ENCODE measurements at places on chromosomes 3 and 15.
A peak's percentile ranks its signal among the peaks of the same experiment; 100 is the strongest.

GRCh38 chr3:68953816-68954444 is 21.6 kb upstream of the TAFA4 start:
- DNase-seq = no peak

DNA sequence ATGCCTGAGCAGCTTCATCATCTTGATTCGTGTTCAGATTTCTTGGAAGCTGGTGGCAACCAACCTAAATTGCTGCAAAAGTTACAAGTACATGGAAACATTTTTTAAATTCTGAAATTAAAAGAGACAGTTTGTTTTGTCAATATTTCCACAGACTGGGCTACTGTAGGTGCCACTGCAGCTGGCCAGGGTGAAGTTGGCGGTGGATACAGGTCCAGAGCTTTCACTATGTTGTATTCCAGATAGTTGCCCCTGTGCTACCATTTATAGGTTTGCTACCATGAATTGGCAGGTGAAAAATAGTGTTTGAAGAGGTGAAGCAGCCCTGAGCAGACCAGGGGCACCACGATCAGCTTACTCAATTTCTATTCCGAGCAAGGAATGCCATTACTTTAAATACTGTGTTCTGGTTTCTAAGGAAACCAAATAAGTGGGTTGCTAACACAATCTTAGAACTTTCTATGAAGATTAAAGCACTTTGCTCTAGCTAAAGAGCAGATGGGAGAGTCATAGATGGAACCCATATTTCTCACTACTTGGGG is 21.2 kb upstream of the SHC4 start:
- DNase-seq = no peak

GRCh38 chr3:47469616-47470015 is 6.1 kb downstream of the SCAP start:
- DNase-seq = no peak

DNA sequence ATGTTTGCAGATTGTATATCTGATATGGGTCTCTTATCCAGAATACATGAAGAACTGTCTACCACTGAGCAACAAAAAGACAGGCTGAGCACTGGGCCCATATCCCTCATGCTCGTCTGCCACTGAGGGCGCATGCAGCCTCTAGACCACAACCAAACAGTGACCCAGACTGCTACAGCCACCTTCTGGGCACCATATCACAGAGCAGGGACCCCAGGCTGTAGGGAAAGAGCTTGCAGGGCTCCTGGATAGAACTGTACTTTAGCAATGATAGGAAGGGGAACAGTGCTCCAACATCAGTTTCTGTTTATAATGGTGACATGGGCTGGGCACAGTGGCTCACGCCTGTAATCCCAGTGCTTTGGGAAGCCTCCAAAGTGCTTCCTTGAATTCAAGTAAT is 40.2 kb upstream of the TMEM87A start:
- DNase-seq = no peak

DNA sequence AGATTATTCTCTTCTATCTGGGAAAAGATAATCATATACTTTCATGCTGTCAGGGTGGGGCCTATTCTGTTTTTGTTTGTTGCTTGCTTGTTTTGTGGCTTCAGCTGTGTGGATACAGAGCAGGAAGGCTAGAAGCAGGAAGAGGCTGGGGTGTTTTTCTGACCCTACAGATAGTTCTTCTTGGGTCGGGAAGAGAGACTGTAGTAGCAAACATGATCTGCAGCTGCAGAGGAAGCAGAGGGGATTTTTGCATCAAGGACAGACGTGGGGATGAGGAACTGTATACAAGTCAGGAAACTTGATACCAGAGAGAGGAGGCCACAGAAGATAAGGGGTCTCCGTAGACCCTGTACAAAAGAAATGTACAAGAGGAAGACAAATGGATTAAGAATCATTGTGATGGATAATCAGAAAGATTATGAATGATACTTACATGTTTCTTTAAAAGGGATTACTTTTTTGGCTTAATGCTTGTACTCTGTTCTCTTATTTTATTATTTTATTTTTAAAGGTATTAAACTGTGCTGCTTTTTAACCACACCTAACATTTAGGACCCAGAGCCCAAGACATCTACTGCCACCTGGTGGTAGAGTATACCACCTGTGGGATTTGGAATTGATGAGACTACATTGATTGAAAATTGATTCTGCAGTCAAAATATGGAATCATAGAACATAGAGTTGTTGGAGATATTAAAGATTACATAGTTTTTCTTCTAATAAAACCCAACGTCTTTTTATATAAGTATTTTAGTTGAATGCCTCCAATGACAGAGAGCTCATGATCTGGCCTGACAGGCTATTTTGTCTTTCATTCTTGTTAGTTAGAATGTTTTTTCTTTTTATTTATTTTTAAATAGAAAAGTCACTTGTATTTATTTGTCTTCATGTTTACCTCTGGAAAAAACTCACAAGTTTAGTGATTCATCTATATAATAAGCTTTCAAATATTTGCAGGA is 87.3 kb upstream of the ROPN1 start:
- DNase-seq = peak; percentile 43

GRCh38 chr3:131840156-131840797 is 194.5 kb downstream of the CPNE4 start:
- no peak for DNase-seq

DNA sequence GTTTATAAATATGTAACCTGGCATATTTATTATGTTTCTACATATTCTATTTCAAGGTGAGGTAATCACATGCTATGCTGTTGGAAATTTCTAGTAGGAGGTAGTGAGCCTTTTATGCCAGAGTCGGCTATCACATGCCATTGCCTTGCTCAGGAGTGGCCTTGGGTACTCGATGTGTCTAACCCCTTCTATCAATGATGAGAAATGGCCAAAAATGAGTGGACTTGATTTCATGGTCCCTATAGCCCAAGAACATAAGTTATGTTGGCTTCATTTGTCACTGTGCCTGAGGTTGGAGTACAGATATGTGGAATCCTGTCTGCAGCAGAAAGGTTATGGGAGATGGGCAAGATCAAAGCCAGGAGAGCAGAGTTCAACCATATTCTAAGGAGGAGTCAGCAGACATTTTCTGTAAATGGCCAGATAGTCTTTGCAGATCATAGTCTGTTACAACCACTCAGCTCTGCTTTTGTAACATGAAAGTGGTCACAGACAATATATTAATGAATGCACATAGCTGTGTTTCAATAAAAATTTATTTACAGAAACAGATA is 554.4 kb downstream of the PDCD6IP start:
- DNase-seq = no peak

GRCh38 chr3:98557324-98558010 is 25.7 kb downstream of the GPR15 start:
- DNase-seq = no peak

GRCh38 chr3:169227911-169228310 is 435.6 kb downstream of the MECOM start:
- peak; percentile 27 for DNase-seq

- no peak for DNase-seq
These were observed 2.0 kb upstream of the GALK2 start for GRCh38 chr15:49168016-49168415.

- no peak for DNase-seq
These were observed 2.0 kb upstream of the MELTF start for GRCh38 chr3:197031315-197032285.

- no peak for DNase-seq
These were observed 7.6 kb downstream of the ZNF639 start for GRCh38 chr3:179330438-179330837.

DNA sequence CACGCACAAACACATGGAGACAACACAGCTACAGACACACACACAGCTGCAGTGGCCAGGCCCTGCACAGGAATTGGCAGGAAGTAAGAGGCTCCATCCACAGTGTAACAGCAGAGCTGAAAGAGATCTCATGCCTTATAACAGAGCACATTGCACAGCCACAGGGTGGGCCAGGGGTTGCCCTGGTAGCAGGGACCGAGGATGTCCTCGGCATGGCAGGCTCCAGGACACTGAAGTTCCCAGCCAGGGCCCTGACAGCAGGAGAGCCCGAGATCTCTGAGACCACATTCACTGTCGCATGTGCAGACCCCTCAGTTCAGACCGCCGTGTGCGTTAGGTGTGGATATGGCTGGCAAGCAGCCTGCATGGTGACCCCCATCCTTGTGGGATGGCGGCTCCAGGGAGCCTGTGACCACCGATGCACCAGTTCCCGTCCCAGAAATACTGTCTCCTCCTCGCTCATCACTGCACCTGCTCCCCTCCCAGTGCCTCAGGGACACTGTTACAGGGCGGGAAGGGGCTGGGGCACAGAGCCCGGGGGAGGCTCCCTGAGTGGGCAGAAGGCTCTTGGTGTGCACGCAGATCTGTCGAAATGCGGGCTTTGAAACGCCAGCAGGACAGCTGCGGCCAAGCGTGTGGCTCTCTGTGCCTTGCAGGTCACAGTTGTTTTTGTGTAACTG is 1.5 kb upstream of the OCA2 start:
- DNase-seq = no peak

- no peak for DNase-seq
These were observed 37.8 kb upstream of the UACA start for GRCh38 chr15:70801109-70801508.

GRCh38 chr15:46315434-46315833 is 680.6 kb downstream of the SQOR start:
- DNase-seq = no peak

DNA sequence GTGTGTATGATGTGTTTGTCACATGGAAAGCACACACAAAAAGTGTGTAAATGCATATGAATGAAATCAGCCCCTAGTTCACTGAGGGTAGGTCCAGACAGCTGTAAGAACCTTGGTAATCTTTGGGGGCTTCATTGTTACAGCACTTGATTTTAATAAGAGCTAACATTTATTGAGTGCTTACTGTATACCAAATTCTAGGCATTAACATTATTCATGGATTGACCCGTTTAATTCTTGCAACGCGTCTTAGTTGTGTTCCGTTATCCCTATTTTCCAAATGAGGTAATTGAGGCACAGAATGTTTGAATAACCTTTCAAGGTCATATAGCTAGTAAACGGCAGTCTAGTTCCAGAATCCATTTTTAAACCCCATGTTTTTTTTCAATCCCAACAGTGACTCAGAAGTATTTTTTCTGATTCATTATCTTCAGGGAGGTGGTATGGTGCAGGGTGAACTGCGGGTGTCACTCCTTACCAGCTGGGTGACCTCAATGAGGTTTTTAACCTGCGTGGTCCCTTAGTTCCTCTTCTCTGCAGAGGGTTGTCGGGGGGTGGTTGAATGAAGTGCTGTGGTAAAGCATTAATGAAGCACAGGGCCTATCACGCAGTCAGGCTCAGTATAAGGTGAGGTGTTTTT is 14.2 kb downstream of the RAB8B start:
- DNase-seq = no peak

GRCh38 chr15:22806664-22807063 is 20.2 kb downstream of the NIPA1 start:
- DNase-seq = no peak

DNA sequence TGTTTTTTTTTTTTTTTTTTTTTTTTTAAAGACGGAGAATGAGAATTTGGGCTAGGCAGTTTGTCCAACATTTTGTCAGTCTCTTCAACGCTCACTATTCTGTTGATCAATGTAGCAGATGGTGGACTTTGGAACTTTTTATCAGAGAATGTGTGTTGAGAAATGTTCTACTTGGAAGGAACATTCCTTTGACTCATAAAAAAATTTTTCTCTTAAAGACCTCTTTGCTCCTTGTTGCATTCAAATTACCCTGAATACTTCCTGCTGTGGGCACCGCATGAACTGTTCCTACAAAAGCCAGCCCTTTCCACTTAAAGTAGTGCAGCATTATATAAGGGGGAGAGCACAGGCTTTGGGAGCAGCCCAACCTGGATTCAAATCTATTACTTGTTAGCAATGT is 182.9 kb downstream of the AKAP13 start:
- DNase-seq = no peak

- DNase-seq = no peak
These were observed 255.2 kb downstream of the PDCD6IP start for GRCh38 chr3:34053626-34054025.

DNA sequence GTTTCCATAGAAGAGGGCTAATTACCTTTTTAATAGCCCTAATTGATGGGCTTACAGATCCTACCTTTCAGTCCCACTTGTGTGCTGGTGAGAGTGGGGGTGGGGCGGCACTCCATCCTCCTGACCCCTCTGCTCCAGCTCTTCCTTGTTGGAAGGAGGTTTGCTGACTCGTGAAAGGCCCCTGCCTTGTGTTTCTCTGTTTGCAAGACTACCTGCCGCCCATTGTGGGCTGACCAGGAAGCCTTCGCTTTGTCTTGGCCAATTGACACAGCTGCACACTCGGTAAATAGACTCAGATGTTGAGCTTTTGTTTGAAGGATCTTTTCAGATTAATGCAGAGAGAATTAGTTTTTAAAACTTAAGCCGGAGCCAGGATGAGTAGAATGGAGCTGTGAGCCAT is 197.3 kb upstream of the HES1 start:
- DNase-seq = no peak

DNA sequence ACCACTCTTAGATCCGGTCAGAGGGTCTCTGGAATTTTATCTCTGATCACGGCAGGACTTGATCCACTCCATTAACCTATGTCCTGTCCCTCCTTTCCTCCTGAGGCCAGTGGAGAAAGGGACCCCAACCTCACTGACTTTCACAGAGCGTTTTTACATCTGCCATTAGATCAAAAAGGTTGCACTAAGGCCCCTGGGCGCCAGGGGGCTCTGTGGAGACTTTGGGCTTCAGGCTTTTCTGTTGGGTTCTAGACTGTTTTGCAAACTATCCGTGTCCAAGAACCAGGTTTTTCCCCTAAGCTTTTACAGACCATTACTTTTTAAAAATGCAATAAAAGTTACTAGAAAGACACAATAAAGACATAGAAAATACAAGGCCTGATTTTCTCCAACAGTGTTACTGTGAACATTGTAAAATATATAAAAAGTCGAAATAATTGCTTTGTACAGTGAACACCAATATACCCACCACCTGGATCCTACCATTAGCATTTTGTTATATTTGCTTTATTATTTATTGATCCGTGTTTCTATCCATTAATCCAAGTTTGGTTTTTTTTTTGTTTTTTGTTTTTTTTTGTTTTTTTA is 159.7 kb downstream of the POLR2M start:
- peak; percentile 67 for DNase-seq

GRCh38 chr3:165201964-165202363 is 5.8 kb upstream of the SLITRK3 start:
- DNase-seq = no peak

- DNase-seq = no peak
These were observed 82.9 kb downstream of the CHSY1 start for GRCh38 chr15:101168898-101169494.

- no peak for DNase-seq
These were observed 161.2 kb downstream of the SOX2 start for GRCh38 chr3:181872887-181873286.
